ENCODE measurements at places on chromosomes 16 and 17.

DNA sequence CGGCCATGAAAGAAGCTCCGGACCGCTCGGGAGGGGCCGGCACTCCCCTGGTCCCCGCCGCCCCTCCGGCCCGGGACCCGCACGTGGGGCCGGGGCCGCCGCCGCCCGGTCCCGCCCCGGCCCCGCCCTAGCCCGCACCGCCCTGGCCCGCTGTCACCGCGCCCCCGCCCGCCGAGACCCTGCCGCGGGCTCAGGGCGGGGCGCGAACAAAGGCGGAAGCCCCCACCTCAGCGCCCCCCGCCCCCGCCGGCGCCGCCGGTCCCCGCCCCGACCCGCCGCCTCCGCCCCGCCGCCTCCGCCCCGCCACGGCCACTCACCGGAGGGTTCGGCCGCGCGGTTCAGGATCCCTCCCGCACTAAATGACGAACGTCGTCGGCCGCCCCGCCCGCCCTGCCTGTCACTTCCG lies at the start of gene ARHGDIA:
ARHGDIA (minus strand) TSS at position 357 of the 406 bp plus-strand sequence. CDS start 1,407 bp downstream, outside the sequence.
- no peak for DNase-seq

GRCh38 chr16:9441012-9441411 lies 349.6 kb downstream of the HAPSTR1 start:
- DNase-seq: no peak

GRCh38 chr16:83046664-83047063 lies 419.9 kb downstream of the CDH13 start:
- DNase-seq: no peak

- DNase-seq: no peak
Observed at GRCh38 chr17:14011740-14012405, 57.4 kb upstream of the COX10 start.

DNA sequence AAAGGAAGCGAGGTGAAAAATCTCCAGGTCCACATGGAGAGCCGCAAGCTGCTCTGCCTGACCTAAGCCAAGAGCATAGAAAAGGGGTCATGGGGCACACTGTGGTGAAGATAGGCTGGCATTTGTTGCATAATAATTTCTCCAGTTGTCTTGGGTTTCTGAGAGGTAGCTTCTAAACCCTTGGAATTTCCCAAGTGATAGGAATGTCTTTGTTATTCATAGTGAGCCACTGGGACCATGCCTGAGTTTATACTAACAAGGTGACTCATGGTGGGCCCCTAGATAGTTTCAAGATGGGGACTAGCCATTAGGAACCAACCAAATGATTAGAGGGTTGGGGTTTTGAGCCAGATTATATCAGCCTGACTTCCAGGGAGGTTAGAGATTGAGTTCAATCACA lies 25.6 kb downstream of the SOST start:
- DNase-seq: no peak

- DNase-seq: peak; percentile 69
Observed at GRCh38 chr17:28643983-28644786, 773 bp downstream of the BLTP2 start.

DNA sequence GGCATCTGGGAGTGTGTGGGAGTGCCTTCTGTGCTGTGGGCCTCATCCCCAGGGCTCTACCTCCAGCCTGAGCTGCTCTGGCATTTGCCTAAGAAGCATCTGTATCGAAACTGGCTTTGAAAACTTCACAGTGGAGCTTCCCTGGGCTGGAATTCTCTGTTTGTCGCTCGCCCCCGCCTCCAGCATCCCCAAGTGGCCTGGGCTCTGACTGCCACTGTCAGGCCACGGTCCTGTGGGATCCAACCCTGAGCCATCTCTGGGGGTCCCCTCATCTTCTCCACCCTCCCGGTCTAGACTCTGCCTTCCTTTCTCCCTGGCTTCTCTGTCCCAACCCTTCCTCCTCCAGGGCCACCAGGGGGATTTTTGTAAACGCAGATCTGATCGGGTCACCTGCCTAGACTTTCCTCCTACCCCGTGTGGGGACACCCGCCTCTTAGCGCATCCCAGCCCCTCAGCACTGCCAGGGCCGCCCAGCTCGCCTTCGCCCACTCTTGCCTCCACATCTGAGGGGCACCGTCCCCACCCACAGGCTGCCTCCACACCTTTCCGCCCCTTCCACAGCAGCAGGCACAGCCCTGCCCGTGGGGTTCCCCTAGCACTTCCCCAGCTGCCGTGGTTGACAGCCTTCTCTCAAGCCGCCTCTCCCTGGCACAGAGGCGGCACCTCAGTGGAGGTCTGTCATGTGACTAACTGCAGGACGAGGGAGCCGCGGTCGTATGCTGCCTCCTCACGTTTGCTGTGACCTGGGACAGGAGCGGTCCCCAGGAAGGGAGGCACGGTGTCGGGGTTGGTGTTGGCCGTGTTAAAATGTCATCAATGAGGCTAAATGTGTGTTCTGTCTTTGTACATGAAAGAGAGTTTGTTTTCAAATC lies 12.0 kb downstream of the TBC1D24 start:
- peak; percentile 88 for DNase-seq

DNA sequence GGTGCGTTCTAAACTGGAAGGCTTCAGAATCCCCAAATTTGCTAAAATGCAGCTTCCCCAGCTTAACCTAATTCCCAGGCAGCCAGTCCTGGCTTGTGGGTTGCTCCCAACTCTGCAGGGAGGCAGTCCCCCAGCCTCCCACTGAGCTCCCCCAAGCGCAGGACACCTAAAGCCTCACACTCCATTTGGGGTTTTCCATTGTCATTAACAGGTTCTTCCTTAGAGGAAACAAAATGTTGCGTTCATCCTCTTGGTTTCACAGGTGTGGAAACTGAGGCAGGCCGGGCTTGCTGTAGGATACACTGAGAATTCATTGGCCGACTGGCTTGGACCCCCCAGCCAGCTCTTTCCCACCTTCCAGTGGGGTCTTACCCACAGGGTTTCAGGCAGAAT lies 2.3 kb upstream of the TAC4 start:
- no peak for DNase-seq

- DNase-seq: no peak
Observed at GRCh38 chr16:52832771-52833170, 219.9 kb downstream of the CHD9NB start.

DNA sequence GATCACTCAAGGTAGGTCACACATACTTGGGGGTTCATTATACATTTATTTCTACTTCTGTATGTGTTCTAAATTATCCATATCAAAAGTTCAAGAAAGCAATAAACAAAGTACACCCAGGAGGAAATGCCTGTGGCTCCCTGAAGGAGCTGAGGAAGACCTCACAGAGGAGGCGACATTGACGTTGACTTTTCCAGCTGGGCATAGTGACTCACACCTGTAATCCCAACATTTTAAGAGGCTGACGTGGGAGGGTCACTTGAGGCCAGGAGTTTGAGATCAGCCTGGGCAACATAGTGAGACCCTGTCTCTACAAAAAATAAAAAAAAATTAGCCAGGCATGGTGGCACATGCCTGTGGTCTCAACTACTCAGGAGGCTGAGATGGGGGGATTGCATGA lies 16.3 kb downstream of the ITGAD start:
- DNase-seq: no peak

- DNase-seq: no peak
Observed at GRCh38 chr16:24769806-24770205, 40.4 kb downstream of the TNRC6A start.

GRCh38 chr16:53456625-53457024 lies 22.4 kb downstream of the RBL2 start:
- DNase-seq: no peak

- no peak for DNase-seq
Observed at GRCh38 chr16:89749637-89750036, 28.3 kb downstream of the ZNF276 start.

- DNase-seq: no peak
Observed at GRCh38 chr17:37483311-37484039, 6.2 kb upstream of the DUSP14 start.

DNA sequence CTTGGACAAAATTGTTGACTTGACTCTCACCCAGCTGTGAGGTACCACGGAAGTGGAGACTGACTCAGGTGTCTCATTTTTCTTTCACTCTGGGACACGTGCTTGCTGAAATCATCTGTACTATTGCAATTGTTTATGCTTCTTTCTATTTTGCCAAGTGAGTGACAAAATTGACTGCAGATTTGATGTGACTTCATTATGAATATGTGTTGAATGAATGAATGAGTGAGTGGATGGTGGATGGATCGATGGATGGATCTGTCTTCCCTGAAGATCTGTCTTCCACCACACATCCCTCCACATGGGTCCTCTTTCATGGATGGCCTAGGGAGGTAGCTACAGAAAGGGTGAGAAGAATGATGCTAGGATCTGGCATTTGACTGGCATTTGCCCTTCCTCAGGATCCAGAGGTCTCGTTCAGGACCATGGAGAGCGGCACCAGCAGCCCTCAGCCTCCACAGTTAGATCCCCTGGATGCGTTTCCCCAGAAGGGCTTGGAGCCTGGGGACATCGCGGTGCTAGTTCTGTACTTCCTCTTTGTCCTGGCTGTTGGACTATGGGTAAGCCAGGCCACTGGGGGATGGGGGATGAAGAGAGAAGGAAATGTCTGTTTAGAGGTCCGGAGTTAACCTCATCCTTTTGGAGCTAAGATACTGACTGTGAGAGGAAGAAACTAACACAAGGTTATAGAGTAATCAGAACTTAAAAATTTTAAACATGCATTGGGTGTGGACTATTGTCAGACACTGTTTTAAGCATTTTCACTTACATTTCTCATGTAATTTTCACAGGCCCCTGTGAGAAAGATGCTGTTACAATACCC lies 12.7 kb downstream of the SLC5A11 start:
- peak; percentile 41 for DNase-seq

- DNase-seq: no peak
Observed at GRCh38 chr16:23577493-23577892, 18.6 kb downstream of the NDUFAB1 start.

GRCh38 chr17:75756451-75757085 lies 8.4 kb downstream of the GALK1 start:
- DNase-seq: no peak

- no peak for DNase-seq
Observed at GRCh38 chr17:200586-200985, 19.1 kb upstream of the DOC2B start.

DNA sequence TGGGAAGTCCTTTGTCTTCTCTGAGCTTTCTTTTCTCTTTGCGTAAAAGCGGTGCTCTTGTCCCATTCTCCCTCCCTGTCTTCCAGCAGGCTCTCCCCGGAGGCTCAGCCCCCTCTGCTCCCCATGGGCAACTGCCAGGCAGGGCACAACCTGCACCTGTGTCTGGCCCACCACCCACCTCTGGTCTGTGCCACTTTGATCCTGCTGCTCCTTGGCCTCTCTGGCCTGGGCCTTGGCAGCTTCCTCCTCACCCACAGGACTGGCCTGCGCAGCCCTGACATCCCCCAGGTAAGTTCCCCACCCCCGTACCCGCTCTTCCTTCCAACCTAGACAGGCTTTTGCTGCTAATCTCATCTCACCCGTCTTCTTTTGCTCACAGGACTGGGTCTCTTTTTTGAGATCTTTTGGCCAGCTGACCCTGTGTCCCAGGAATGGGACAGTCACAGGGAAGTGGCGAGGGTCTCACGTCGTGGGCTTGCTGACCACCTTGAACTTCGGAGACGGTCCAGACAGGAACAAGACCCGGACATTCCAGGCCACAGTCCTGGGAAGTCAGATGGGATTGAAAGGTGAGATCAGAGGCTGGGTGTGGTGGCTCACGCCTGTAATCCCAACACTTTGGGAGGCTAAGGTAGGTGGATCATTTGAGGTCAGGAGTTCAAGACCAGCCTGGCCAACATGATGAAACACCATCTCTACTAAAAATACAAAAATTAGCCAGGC lies 1.3 kb downstream of the TMEM219 start:
- no peak for DNase-seq

DNA sequence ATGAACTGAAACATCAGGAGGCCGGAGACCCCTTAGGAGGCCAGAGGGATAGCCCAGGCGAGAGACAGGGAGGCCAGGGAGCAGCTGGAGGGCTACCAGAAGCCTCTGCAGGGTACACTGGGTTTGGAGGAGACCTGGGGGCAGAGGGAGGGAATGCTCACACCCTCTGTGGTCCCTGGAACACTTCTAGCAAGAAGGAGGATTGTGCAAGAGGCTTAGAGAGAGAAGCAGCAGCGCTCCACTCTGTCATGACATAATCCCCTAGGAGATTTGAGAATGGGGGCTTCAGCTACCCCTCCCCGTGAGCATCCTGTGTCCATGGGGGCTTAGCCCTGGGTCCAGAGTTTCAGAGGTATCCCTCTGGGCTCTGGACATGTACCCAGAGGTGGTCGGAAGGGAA lies 15.8 kb downstream of the GPR142 start:
- DNase-seq: no peak

DNA sequence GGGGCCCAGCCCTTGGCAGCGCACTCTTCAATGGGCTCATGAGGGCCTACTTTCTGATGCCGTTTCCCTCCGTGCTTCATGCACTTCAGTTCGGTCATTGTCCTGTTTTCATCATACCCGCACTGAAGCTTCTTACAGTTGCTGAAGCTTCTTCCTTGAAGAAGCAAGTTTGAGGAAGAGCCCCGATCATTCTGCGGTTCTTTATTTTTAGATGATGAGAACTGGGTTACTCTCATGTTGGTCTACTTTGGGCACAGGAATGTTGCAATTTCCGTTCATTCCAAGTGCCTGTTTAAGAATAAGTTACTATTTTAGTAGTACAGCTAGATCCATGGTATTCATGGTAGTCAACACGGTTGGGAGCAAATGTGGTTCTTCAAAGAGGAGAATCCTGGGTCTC lies 587.7 kb upstream of the HSBP1 start:
- DNase-seq: no peak

- no peak for DNase-seq
Observed at GRCh38 chr16:50169555-50170096, 16.5 kb downstream of the TENT4B start.

DNA sequence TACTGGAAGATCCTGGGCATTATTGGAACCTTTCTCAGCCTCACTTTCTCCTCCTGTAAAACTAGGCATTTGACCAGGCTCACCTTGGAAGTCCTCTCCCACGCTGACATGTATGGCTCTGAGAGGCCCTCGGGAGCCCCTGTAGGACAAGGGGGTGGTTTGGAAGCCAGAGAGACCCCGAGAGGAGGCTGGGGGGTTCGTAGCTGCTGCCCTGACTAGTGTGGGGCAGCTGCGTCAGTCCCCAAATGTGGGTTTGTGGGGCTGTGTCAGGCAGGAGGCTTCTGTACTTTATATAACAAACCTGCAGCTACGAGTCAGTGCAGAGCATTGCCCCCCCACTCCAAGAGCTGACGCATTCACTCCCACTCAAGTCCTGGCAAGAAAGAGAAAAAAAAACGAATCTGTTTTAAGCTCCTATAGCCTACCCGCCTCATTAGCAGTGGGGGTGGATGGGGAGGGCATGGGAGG lies 1.8 kb downstream of the CX3CL1 start:
- DNase-seq: no peak

Measured in germinal center (tissue), 1 donor.